ENCODE measurements at places on chromosomes 1 and 21.

- DNase-seq, result no peak
Measured at GRCh38 chr21:42666925-42667324, 13.5 kb downstream of the PDE9A start.

DNA sequence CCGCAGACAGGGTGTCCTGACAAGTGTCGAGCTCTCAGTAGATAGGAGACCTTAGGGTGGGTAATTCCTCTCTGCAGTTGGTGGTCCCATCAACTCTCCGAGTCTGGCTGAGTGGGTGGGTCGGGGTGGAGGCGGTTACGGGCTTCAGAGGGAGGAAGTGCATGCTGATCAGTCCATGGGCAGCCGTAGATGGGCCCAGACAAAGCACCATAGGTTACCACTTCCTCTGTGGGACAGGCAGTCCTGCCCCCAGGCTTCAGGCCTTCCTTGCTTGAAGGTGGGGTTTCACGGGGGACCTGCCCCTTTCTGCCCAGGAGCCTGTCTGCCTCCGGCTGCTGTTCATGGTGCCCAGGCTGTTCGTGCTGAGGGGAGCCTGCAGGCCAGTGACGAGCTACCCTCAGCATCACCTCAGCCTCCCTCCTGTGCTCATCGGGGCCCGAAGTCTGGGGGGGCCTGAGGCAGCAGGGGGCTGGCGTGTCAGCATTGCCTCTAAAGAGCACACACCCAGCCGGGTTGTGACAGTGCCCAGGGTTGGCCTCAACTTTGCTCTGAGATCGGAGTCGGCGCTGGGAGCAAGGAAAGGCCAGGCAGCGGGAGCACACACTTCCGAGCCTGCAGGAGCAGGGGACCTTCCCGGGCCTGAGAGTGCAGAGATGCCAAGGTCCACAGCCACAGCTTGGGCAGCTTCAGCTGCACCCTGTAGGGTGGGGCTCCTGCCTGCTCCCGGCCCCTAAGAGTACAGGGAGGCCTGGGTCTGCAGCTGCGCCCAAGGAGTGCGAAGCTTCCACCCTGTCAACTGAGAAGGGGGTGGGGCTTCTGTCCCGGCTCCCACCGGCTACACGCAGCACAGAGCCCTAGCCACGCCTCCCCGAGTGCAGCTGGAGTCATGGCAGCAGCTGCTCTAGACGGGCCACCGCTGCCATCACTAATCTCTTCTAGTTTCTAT lies 225.4 kb upstream of the NRIP1 start:
- DNase-seq, result no peak

GRCh38 chr1:201245082-201245481 lies 38.2 kb upstream of the PKP1 start:
- no peak for DNase-seq

- DNase-seq, result no peak
Measured at GRCh38 chr1:205561501-205562203, 57.2 kb downstream of the CDK18 start.

DNA sequence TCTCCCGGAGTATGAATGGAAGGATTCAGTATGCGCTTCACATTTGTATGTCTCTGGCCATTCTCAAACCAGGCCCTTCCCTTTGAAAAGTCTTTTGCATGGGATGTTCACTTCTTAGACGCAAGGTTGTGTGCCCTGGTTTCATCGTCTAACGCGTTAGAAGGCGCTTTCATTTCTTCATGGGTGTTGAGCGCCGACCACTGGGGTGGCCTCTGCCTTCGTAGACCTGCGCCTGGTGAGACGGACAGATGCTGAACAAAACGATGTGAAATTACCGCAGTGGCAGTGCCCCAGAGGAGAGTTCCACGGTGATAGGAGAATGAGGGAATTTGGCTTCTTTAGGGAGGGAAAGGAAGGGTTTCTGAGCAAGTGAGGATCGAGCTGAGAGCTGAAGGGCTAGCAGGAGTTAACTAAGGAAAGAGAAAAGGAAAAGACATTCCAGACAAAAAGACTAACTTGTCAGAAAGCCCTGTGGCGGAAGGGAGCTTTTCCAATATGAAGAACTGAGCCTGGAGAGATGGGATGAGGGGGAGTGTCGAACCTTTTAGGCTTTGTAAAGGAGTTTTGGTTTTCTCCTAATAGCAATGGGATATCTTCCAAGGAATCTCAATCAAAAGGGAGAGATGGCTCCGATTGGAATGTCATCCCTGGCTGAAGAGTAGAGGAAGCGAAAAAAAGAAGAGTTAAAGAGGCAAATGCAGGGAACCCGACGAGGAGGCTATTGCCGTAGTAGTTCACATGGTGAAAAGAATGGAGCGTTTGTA lies 951 bp downstream of the GGPS1 start:
- DNase-seq, result peak; percentile 81

GRCh38 chr1:92273039-92273438 lies 25.7 kb downstream of the GLMN start:
- DNase-seq, result no peak

DNA sequence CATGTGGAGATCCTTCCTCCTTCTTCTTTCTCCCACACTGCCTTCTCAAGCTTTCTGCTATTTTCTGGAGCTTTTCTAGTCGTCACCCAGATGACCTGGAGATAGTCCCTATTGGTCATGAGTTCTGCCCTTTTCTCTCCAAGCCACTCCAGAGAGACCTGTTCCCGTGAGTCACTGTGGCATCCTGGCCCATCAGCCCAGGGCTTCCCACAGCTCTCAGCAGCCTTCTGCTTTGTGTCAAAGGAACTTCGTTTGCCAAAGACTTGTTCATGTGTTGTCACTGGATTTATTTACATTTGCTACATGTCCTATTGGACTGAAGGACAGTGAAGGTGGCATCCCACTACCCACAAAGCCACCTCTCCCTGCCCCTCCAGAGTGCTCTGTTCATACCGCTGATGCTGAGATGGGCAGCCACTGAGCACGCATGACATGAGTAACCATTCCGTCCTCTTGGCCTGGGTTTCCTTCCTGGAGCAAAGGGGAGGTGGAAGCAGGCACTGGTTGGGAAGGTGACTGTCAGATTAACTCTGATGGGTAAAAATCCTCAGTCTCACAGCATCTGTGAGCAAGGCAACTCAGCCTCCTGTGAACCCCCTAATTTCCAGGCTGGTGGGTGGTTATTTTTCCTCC lies 119.2 kb downstream of the EDEM3 start:
- DNase-seq, result no peak

GRCh38 chr1:175600721-175601440 lies 142.5 kb downstream of the TNR start:
- DNase-seq, result peak; percentile 72

- DNase-seq, result no peak
Measured at GRCh38 chr21:31143036-31143435, 104.8 kb upstream of the KRTAP19-8 start.

- no peak for DNase-seq
Measured at GRCh38 chr21:41232013-41232412, 64.1 kb downstream of the BACE2 start.

DNA sequence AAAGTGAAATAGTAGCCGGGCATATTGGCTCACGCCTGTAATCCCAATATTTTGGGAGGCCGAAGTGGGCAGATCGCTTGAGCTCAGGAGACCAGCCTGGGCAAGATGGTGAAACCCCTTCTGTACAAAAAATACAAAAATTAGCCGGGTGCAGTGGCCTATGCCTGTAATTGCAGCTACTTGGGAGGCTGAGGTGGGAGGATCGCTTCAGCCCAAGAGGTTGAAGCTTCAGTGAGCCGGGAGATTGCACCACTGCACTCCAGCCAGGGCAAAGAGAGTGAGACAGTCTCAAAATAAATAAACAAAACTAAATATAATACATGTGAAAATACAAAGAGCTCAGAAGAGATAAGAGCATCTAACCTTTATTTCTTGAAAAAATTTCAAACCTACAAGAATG lies 2.3 kb upstream of the MSTO1 start:
- DNase-seq, result no peak

- no peak for DNase-seq
Measured at GRCh38 chr1:113185463-113186104, 112.6 kb downstream of the LRIG2 start.

GRCh38 chr1:95309031-95309471 lies 75.0 kb downstream of the RWDD3 start:
- no peak for DNase-seq

- DNase-seq, result peak; percentile 85
Measured at GRCh38 chr21:42424914-42425541, 21.3 kb downstream of the UBASH3A start.

DNA sequence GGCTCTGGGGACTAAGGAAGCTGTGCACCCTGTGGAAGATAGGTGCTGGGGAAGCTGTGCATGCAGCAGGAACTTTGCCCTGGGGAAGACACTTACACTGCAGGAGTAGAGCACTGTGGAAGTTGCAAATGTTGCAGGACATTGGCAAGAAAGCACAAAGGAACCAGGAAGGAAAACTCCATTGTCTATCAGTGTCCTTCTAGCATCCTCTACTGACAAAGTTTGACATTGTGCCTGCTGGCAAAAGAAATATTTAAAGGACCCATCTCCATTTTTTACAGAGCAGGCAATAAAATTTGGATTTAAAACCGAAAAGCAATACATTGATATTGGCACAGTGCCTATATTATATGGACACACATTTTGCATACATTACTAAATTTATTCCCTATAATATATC lies 394.1 kb downstream of the PBX1 start:
- no peak for DNase-seq

DNA sequence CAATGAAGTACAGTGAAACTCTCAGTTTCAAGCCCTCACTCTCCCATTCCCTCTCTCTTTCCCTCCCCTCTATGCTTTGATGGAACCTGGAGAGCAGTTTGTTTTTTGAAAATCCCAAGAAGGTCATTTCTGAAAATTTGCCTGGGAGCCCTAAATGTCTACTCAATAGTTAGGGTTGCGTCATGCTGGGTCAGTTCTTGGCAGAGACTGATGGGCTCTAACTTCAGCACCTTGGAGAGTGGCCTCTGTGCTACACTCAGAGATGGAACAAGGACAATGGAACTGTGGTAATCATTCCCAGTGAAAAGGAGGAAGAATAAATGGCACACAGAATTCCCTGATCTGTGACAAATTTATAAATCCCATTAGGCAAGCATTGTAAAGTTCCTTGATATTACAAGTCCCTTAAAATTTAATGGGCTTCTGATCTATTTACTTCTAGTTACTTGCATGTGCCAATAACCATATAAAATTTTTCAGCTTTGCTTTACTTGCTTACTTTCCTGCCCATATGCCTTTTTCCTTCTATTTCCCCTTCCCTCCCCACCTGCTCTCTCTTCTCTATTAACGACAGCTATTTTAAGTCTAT lies 182.9 kb upstream of the KCND3 start:
- no peak for DNase-seq

DNA sequence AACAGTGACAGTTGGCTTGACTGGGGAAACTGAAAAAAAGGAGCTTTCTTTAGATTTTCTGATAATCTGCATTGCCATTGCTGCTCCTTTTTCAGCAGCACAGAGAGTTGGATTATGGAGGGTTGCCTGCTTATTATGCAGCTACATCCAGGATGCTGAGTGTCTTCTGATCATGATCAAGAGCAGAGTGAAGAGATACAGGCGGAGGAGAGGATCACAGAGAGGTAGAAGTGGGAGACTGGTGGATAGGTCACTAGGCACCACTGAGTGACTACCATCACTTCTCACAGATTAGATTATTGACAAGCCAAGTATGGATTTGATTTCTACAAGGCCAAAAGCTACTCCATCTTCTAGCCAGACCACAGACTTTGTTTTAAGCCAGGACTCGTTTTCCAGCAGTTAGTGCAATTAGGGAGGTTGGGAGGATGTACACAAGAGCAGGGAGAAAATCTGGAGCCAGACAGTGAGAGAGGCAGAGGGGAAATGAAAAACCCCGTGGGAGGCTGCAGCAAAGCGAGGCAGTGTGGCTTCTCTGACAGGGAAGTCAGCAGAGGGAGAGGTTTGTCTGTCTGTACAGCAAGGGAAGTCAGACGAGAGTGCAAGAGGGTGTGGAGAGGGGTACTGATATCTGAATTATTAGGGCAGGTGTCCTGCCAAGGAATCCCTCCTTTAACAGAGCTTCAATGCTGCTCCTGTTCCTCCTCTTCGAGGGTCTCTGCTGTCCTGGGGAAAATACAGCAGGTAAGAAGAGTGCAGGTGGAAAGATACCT lies at the start of gene CD1E:
Gene CD1E, plus strand, starts transcription at position 592 of the 773 bp plus-strand sequence. Its CDS starts 95 bp downstream, at position 687.
- DNase-seq, result no peak

DNA sequence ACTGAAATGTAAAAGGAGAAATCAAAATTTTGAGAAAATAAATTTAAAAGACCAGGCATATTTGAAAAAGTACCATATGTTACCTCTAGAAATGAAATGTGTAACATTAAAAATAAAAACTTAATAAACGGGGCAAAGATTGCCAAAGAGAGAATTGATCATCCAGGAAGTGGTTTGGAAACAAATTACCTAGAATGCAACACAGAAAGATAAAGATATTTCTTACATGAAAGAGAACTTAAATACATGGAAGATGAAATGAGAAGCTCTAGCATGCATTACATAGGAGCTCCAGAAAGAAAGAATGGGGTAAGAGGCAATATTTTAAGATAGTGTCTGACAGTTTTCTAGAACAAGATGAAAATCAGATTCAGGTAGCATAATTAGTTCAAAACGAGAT lies 235.9 kb upstream of the IRF2BP2 start:
- no peak for DNase-seq

DNA sequence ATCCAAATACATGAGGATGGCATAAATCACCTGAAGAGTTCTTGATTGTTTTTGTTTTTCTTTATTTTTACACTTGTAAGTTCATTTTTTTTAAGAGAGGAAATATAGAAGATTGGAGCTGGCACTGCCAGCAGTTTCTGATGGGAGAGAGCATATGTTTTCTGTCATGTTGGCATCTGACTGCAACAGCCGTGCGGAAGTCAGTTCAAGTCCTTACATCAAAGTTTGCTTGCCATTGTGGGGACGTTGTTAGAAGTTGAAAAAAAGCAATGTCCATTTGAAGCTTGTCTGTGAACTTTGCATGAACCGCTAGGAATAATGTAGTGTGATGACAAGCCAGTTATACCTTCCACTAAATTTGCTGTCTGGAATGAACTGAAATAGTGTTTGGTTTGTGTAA lies 126.5 kb upstream of the USH2A start:
- DNase-seq, result no peak

- no peak for DNase-seq
Measured at GRCh38 chr21:40496116-40496515, 350.8 kb downstream of the DSCAM start.

GRCh38 chr1:21251773-21252471 lies 38.3 kb downstream of the ECE1 start:
- no peak for DNase-seq

DNA sequence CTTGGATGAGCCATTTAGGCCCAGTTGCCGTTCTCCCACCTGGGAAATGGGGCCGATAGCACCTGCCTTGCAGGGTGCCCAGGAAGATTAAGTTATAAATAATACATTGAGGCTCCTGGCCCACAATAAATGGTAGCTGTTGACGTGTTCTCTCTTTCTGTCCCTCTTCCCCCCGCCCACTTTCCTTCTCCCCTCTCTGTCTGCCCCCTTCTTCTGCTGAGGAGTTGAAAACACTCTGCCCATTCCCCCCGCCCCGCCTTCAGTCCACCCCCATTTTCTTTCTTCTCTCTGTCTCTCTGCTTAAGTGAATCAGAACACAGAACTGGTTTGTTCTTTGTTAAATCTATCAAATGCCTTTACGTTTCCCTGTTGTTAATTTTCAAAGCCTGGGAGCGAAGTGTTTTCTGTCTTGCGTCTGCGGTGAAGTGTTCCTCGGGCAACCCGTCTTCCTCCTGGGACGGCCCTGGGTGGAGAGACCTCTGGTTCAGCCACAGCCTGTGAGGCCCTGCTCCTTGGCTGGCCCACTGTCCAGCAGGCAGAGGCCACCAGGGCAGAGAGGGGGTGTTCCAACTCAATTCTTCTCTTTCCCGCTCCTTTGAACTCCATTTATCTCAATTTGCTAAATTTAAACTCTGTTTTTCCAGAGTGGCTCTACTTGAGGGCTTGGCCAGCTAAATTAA lies 29.3 kb upstream of the SELENON start:
- DNase-seq, result no peak

Data from natural killer cell treated with Interleukin-12 subunit alpha and Interleukin-12 subunit beta and Interleukin-15 and Interleukin-18, amount 100 ng/mL, for 72 hours (primary cell).